ENCODE measurements at places on chromosomes 3 and 15. TPM values are rescaled to one million over a fixed set of nuclear protein-coding genes. Genes with fewer than 3 reads are reported as not detected.

Gene CCDC33
- total RNA-seq: not detected

- no peaks in the 10 kb centered on the region for H3K4me1 ChIP-seq
- H3K4me3 ChIP-seq: no peak overlapping the region
- no peaks in the 10 kb centered on the region for H3K36me3 ChIP-seq
- DNase-seq: no peak
Measured at GRCh38 chr15:89458440-89458839, 37.9 kb downstream of the RHCG start.

DNA sequence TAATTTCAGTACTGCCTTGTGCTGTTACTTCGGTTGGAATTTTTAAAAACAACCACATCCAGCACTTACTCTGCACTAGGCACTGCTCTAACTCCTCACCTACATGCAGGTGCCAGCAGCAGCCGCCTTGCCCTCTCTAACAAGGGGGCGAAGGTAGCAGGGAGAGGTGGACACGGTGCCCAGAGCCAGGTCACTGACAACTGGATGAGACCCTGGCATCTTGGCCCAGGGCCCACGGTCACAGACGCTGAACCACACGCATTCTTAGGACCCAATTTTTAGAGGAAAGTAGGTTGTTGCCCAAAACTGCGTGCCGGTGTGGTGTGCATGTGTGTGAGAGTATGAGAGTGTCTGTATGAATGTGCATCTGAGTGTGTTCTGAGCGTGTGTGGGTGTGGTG lies 63.4 kb upstream of the GATA2 start:
- H3K4me3 ChIP-seq: no peak overlapping the region
- peaks cover 8% of the 10 kb centered on the region for H3K4me1 ChIP-seq
- no peak overlapping the region for H3K27ac ChIP-seq
- peaks cover 28% of the 10 kb centered on the region for H3K27me3 ChIP-seq

Gene EOMES
- total RNA-seq: not detected

- H3K4me3 ChIP-seq: no peak overlapping the region
- no peak overlapping the region for H3K27ac ChIP-seq
Measured at GRCh38 chr3:159609625-159610024, 379.0 kb upstream of the IL12A start.

GRCh38 chr15:45640616-45641015 lies 5.8 kb downstream of the SQOR start:
- H3K4me1 ChIP-seq: peaks cover 77% of the 10 kb centered on the region
- peak overlapping the region; percentile 74 for H3K27ac ChIP-seq
- no peaks in the 10 kb centered on the region for H3K27me3 ChIP-seq
- no peak for DNase-seq

DNA sequence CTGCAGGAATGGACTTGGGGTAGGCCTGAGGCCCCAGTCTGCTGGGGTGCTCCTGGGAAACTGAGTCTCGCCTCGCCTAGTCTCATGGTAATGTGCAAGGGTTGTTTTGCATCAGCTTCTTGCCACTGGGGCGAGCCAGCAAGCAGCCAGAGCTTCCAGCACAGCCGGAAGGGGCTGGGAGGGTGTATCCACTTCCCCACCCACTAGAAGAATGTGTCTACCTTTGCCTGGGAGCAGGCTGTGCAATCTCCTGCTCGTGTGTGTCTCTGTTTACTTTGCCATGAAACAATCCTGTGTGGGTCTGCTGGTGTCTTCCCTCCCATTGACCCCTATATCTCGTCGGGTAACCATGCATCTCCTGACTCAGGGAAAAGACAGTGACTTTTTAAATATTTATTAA lies 21.8 kb upstream of the ERICH6 start:
- H3K36me3 ChIP-seq: no peaks in the 10 kb centered on the region
- H3K4me1 ChIP-seq: peaks cover 3% of the 10 kb centered on the region
- H3K27me3 ChIP-seq: no peaks in the 10 kb centered on the region
- H3K4me3 ChIP-seq: no peak overlapping the region
- no peak for DNase-seq
- H3K27ac ChIP-seq: no peak overlapping the region

Gene LNP1
- 2.2 TPM for total RNA-seq

DNA sequence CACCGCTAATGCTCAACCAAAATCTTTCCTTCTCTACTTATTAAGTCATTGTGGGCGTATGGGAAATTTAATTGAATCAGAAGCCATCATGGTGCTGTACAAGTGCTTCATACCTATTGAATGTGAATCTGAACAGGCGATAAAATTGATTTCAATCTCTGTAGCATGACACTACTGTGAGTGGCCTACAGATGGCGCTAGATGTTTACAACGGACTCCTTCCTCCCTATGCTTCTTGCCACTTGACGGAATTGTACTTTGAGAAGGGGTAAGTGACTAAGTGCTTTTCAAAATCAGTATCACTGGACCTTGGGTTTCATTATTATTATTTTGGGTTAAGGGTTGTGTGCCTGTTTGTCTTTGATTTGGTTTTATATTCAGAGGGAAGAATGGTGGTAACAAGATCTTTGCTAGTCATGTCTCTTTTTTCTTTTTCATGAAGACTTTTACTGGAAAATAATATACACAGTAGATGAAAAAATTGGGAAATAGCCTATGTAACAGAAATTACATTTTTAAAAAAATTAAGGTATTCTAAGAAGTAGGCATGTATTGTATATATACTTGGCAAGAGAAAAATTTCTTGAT lies 35.4 kb downstream of the ACP3 start:
- H3K36me3 ChIP-seq: no peaks in the 10 kb centered on the region
- no peaks in the 10 kb centered on the region for H3K27me3 ChIP-seq
- H3K4me1 ChIP-seq: no peaks in the 10 kb centered on the region
- H3K27ac ChIP-seq: no peak overlapping the region
- H3K4me3 ChIP-seq: no peak overlapping the region

- no peak for DNase-seq
- no peak overlapping the region for H3K27ac ChIP-seq
- H3K36me3 ChIP-seq: no peaks in the 10 kb centered on the region
Measured at GRCh38 chr3:38552364-38552763, 56.2 kb downstream of the EXOG start.

DNA sequence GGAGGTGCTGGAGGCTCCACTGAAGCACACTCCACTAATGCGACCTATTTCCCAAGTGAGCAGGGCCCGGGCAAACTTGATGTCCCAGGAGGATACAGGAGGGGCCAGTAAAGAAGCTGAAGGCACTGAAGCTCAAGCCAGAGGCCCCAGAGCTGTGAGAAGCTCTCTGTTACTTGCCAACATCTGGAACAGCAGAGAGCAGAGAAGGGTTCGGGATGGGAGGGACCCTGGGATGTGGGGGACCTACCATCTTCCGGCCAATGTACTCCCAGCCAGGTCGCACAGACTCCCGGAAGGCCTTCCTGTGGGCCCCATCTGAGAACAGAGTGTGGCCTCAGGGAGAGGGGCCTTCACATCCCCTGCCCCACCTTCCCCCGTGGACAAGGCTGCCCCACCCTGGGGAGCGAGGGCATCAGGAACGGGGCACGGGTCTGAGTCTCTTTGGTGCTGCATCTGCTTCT lies 3.1 kb downstream of the HHATL start:
- H3K27ac ChIP-seq: no peak overlapping the region
- H3K27me3 ChIP-seq: no peaks in the 10 kb centered on the region
- H3K36me3 ChIP-seq: no peaks in the 10 kb centered on the region
- no peak overlapping the region for H3K4me3 ChIP-seq
- no peaks in the 10 kb centered on the region for H3K4me1 ChIP-seq
- no peak for DNase-seq

- no peaks in the 10 kb centered on the region for H3K36me3 ChIP-seq
- H3K4me1 ChIP-seq: peaks cover 48% of the 10 kb centered on the region
- no peaks in the 10 kb centered on the region for H3K27me3 ChIP-seq
Measured at GRCh38 chr3:71441925-71442651, 141.4 kb downstream of the FOXP1 start.

DNA sequence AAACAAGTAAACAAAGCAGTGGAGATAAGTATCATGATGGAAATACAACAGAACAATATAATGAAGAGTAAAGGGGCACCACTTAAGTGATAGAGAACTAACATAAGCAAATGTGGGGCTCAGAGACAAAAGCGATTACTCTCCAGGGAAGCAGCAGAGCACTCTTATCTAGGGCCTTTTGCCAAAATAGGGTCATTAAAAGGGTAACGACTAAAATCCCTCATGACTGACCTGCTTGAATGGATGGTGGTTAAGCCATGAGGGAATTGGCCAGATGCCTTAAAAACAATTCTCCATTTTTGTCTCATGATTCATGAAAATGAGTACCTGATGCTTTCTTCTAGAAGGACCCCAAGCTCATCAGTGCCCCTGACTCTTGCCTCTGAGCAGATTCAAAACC lies 3.2 kb upstream of the SLC7A14 start:
- no peak overlapping the region for H3K4me3 ChIP-seq
- H3K27me3 ChIP-seq: peaks cover 19% of the 10 kb centered on the region
- no peak overlapping the region for H3K27ac ChIP-seq

- H3K27me3 ChIP-seq: no peaks in the 10 kb centered on the region
- peaks cover 23% of the 10 kb centered on the region for H3K4me1 ChIP-seq
- no peaks in the 10 kb centered on the region for H3K36me3 ChIP-seq
- no peak for DNase-seq
- H3K27ac ChIP-seq: peak overlapping the region; percentile 73
- peak overlapping the region; percentile 45 for H3K4me3 ChIP-seq
Measured at GRCh38 chr3:115099986-115100571, 47.0 kb downstream of the ZBTB20 start.

DNA sequence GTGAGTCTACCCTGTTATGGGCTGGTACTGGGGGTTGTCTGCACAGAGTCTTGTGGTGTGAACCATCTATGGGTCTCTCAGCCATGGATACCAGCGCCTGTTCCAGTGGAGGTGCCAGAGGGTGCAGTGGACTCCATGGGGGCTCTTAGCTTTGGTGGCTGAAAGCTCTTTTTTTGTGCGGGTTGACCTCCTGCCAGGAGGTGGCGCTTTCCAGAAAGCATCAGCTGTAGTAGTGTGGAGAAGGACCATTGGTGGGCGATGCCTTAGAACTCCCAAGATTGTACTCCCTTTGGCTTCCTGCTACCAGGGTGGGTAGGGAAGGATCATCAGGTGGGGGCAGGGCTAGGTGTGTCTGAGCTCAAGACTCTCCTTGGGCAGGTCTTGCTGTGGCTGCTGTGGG lies 602.6 kb downstream of the RSL24D1 start:
- DNase-seq: no peak
- no peaks in the 10 kb centered on the region for H3K36me3 ChIP-seq
- no peak overlapping the region for H3K27ac ChIP-seq

Gene LRRN1
- total RNA-seq: 0.14 TPM
